ENCODE measurements at places on chromosomes 3 and 15.

DNA sequence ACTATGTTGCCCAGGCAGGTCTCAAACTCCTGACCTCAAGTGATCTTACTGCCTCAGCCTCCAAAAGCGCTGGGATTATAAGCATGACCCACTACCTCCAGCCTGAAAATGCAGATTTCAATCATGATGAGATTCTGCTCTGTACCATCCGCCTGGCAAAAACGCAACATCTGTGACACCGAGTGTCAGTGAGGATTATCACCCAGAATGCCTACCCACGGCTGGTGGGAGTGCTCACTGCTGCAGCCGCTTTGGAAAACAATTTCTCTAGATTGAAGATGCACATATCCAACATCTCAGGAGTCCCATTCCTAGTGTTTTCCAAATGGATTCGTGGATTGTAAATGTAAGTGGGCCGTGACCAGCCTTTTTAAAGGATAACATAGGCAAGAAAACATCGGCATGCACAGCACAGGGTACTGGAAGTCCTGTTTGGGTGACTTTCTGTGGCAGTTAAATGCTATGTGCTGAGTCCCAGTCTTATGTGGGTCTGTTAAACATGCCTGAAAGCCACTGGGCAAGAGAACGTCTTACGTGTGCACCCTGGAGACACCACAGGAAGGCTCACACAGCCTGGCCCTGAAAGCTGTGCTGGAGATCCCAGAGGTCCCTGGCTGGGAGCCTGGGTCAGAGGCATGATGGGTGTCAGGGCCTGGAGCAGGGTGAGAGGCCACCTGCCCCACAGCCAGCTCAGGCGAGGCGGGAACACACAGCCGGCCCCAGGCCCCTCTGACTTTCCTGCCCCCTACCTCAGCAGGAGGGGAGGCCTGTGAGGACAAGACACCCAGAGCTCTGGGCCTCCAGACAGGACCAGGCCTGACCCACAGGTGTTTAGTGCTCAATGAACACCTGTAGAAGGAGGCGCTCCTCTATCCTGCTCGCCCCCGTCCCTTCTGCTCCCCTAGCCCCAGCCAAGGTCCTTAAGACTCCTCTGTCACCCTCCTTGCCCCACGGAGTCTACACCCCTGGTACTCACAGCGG is 918 bp downstream of the PRSS50 start:
- DNase-seq = no peak

- no peak for DNase-seq
Measured at GRCh38 chr3:16861432-16861831, 23.3 kb upstream of the PLCL2 start.

GRCh38 chr3:146052056-146052790 is 108.8 kb downstream of the PLOD2 start:
- DNase-seq = no peak

GRCh38 chr3:149630806-149631205 is 27.0 kb downstream of the WWTR1 start:
- no peak for DNase-seq

- no peak for DNase-seq
Measured at GRCh38 chr3:56022619-56023018, 445.6 kb downstream of the ERC2 start.

DNA sequence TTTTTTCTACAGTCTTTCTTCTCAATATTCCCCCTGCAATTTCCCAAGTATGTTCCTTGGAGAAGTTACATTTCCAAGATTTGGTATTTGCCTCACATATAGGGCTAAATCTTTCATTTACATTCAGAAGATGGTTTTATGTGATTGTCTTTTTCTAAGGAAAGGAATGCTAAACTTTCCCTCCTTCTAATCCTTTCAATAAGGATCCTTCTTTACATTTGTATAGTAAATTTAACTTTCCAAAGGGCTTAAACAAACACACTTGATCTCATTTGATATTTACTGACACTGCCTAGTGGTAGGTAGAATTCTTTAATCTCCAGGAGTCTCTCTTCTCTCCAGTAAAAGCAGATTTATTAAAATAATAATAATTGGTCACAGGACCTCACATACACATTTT is 185.3 kb downstream of the LSAMP start:
- DNase-seq = no peak

- no peak for DNase-seq
Measured at GRCh38 chr3:32603064-32603463, 32.4 kb upstream of the DYNC1LI1 start.

GRCh38 chr3:121969631-121970030 is 52.4 kb downstream of the ILDR1 start:
- no peak for DNase-seq

DNA sequence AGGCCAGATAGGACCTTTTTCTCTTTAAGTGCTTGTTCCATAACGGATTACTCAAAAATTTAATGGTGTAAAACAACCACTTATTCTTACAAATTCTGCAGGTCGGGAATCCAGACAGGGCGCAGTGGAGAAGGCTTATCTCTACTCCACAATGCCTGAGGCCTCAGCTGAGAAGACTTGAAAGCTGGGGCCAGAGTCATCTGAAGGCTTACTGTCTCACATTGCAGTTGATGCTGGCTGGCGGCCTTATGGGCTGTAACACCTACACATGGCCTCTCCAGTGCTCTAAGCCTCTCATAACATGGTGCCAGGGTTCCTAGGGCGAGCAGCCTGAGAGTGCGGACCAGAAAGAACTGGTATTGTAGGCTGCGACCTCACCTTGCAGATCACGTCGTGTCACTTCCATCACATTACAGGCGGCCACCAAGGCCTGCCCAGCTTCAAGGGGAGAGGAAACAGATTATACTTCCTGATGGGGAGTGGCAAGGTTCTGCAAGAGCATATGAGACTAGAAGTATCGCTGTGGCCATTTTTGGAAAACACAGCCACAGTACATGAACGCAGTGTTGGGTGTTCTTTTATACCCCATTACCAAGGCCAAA is 32.4 kb downstream of the CMTM7 start:
- DNase-seq = no peak

- DNase-seq = no peak
Measured at GRCh38 chr15:45186771-45187577, 792 bp downstream of the SHF start.

GRCh38 chr15:70562906-70563305 is 200.5 kb downstream of the UACA start:
- DNase-seq = no peak

GRCh38 chr15:53829471-53829870 is 70.0 kb upstream of the WDR72 start:
- no peak for DNase-seq

DNA sequence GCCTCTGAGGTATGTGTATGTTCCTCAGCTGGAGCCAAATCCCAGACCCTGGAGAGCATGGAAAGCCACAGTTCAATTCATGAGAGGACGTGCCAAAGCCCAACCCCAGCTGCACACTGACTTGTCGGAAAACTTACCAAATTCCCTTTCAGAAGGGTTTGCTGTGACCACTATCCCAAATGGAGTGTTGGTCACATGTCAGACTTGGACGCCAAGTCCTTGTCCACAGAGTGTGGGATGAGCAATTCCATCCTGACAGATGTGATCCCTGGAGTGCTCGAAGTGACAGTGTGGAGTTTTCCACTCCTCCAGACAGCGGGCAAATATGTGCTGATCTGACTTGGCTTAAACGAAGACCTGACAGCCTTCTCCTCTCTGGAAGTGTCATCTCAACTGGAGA is 71.2 kb downstream of the RORA start:
- DNase-seq = no peak

GRCh38 chr3:40737343-40737742 is 212.6 kb downstream of the ZNF621 start:
- no peak for DNase-seq
